Cortex of kidney (tissue), 1 donor: ENCODE measurements at places on chromosomes 5 and 9.

- DNase-seq = no peak
These were observed 3.0 kb downstream of the BASP1 start for GRCh38 chr5:17220469-17220868.

GRCh38 chr5:164998142-164998541 is 1492.7 kb downstream of the MAT2B start:
- DNase-seq = no peak

GRCh38 chr5:73565969-73566547 is 515 bp downstream of the UTP15 start:
- no peak for DNase-seq

DNA sequence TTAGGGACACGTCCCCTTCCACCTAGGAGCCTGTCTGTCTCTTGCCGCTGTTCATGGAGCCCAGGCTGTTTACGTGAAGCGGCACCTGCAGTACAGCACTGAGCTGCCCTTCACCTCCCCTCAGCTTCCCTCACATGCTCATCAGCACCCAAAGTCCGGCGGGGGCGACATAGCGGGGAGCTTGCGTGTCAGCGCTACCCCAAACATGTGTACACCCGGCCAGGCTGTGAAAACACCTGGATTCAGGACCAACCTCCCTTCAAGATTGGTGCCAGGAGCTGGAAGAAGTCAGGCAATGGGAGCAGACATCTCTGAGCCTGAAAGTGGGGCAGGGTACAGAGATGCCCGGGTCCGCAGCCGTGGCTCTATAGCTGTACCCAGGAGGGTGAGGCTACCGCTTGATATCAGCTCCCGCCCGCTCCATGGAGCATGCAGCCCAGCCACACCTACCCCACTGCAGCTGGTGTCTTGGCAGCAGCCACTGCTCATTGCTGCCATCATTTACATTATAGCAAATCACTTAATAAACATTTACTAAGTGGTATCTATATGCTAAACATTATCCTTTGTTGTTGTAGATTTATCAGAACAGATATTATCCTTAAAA is 712.1 kb downstream of the CDH9 start:
- no peak for DNase-seq

GRCh38 chr9:221989-222776 is 7.5 kb downstream of the DOCK8 start:
- DNase-seq = no peak

GRCh38 chr5:31455172-31455571 is 76.7 kb downstream of the DROSHA start:
- DNase-seq = no peak

GRCh38 chr5:44875661-44876605 is 67.2 kb downstream of the MRPS30 start:
- no peak for DNase-seq

- DNase-seq = no peak
These were observed 163.2 kb downstream of the LPAR1 start for GRCh38 chr9:110874963-110875674.

DNA sequence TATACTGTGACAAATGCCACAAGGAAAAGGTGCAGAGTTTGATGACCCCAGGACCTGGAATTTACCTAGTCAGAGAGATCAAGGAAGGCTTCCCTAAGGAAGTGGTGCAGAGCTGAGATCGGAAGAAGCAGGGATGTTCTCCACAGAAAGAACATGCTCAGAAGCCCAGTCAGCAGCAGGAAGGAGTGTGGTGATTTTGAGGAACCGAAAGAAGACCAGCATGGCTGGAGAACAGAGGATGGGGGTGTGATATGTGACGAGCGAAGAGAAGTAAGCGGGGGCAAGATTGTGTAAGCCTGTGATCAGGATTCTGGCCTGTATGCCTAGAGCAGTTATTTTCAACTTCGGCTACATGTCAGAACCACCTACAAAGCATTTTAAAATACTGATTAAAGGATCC is 18.7 kb upstream of the PIK3R1 start:
- no peak for DNase-seq

GRCh38 chr5:77635067-77635916 is 3.2 kb downstream of the OTP start:
- no peak for DNase-seq

GRCh38 chr9:133008406-133008805 is 22.4 kb upstream of the GTF3C5 start:
- DNase-seq = no peak

- DNase-seq = no peak
These were observed 119.3 kb upstream of the MAN2A1 start for GRCh38 chr5:109570362-109570874.

GRCh38 chr5:168480601-168481000 is 5.7 kb upstream of the RARS1 start:
- no peak for DNase-seq

DNA sequence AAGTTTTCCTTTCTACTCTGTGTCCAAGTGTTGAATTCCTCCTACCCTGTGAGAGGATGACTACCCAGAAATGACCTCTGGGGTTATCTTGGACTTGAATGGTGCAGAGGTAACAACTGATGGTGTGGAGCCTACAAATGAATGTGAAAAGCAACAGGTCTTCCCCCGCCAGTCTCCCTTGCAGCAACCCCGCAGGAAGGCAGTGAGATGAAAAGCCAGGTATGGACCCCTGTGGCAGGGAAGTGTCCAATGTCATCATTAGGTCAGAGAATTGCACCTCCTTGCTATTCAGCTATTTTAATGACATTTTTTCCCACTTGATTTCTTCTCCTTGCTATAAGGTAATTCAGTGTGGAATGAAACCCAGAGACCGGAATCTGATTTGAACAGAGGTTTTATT is 58.5 kb downstream of the MAT2B start:
- no peak for DNase-seq

- no peak for DNase-seq
These were observed 638.3 kb upstream of the DMAC1 start for GRCh38 chr9:8437876-8438275.

GRCh38 chr9:96725576-96725975 is 52.3 kb downstream of the ZNF510 start:
- no peak for DNase-seq

GRCh38 chr9:124339603-124340146 is 75.6 kb downstream of the PSMB7 start:
- DNase-seq = no peak

GRCh38 chr5:39209924-39210323 is 9.4 kb downstream of the FYB1 start:
- no peak for DNase-seq

GRCh38 chr9:19440823-19441580 is 32.2 kb downstream of the ACER2 start:
- no peak for DNase-seq

GRCh38 chr5:27906481-27906880 is 868.1 kb upstream of the CDH9 start:
- no peak for DNase-seq

GRCh38 chr5:112923148-112923917 is 1.3 kb upstream of the REEP5 start:
- DNase-seq = no peak

DNA sequence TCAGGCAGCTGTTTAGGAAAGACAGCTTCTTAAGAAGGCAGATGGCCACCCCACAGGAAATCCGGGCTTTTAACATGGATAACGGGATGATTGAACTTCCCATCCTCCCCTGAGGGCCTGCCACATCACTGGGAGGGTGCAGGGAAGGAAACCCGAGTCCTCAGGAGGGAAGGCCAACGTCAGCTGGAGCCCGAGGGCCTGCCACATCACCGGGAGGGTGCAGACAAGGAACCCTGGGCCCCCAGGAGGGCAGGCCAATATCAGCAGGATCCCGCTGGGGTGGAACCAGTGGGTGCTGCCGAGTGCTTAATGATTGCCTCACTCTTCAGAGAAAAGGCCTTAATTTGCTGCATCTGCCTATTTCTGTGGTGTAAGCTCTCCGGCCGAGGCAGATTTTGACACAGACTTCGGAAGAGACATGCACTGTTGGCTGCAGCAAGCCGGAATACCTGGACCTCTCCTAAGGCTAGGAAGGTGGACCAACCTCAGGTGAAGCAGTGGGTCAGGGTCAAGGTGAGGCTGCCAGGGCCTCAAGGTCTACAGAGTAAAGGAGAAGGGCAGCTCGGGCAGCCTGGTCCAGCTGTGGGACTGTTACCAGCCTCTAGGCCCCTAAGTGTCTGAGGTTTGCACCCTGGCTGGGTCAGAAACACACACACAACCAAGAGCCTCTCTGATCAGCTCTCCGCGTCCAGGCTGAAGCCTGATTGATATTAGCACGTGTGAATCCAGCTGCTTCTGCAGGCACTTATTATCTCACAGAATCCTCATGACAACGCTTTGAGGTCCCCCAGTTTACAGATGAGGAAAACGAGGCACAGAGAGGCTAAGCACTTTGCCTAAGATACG is 14.8 kb upstream of the COL5A1 start:
- no peak for DNase-seq

- no peak for DNase-seq
These were observed 207.0 kb downstream of the AOPEP start for GRCh38 chr9:94933511-94933828.

DNA sequence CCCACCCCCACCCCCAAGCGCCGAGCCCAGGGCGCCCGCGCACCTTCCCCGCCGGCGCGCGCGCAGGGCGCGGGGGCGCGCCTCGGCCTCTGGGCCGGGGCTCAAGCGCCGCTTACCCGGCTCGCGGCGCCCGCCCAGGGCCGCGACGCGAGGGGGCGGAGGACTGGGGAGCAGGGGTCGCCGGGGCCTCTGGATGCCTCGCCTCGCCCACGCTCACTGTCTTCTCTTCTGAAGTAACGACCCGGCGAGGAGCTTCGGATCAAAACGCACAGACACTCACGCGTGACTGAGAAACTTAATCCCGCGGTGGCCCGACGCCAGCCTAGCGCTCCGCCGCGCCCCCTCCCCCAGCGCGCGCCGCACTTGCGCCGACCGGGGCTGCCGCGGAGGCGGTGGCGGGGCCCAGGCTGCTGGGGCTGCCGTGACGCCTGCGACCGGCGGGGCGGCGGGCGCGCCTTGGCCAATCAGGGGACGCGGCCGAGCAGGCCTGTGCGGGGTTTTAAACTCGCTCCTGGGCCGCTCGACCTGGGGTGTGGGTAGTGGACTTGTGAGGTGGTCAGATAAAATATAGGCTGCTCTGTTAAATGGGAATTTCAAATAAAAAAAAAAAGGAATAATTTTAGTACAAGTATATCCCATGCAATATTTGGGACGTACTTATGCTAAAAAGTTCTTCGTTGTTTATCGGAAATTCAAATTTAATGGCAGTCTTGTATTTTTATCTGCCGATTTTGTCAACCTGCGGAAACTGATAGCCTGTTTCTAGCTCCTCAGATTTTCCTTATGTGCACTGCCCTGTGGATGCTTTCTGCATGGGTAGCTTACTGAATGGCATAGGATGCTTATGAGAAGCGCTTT is at the start of gene MPDZ:
MPDZ (minus strand) TSS at position 409 of the 858 bp plus-strand sequence. CDS start 29,377 bp downstream, outside the sequence.
- no peak for DNase-seq

DNA sequence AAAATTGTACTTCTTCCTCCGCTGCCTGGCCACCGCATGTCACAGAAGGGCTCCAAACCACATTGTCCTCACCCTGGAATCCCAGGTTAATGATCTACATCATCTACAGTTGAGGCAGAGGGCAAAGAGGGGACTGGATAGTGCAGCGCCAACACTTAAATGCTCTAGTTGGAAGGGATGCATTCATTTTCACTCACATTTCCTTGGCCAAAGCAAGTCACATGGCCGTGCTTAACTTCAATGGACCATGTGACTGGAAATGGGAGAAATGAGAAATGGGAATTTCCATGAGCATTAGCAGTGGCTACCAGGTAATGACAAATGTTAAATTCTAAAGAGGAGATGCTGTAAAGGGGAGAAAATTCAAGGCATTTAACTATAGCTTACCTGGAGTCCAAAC is 13.3 kb upstream of the GNAQ start:
- no peak for DNase-seq

GRCh38 chr5:82068723-82069122 is 96.9 kb downstream of the ATG10 start:
- DNase-seq = no peak

DNA sequence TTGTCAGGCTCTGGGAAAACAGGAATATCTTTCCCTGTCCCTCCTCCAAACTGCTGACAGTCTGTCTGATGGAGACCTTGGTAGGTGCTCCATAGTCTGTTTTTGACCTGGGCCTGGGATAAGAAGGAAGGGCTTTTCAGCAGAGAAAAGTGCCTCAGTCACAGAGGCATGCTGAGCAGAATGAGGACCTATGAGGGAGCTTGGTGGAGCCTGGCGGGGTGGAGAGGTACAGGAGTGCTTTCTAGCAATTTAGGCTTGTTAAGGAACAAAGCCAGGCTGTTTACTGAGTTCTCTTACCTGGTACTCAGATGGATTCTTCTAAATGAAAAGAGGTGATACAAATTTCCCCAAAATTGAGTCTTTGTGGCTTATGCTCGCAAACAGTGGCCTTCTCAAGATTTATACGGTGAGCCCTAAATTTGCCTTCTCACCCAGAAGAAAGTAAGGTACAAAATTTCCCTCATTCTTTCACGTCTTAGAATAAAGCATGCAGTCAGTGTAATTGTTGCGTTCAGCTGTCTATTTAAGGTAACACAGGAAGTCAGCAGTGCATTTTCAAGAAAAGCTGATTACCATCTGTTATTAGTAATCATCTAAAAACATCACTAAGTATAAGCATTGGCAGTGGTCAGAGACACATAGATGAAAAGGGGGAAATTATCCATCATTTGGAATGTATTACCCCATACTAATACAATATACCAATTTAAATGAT is 28.6 kb upstream of the IL13 start:
- no peak for DNase-seq

DNA sequence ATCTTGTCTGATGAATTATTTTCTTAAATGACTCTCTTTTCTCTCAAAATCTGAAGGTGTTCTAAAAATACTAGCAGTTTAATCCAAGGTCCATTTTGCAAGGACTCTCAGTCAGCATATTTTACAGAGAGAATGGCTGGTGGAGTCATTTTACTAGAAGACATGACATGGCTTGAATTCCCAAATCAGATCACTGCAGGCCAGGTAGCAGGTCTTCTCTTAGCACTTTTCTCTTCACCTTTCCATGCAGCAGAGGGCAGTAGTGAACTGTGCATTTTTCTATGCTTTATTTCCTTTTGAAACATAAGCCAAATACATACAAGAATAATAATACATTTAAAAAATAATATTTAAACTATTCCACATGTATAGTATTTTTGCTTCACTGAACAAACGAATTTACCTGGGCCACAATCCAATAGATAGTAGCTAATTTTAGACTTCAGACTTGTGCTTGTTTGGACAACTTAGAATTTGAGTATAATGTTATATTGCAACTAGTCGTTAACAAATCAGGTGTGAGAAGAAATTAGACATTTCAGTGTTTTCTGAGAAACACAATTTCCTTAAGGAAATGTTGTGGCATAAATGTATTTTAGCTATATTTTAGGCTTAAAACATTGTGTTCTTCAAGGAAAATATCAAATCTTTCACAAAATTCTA is 289.4 kb upstream of the DAB2 start:
- no peak for DNase-seq

DNA sequence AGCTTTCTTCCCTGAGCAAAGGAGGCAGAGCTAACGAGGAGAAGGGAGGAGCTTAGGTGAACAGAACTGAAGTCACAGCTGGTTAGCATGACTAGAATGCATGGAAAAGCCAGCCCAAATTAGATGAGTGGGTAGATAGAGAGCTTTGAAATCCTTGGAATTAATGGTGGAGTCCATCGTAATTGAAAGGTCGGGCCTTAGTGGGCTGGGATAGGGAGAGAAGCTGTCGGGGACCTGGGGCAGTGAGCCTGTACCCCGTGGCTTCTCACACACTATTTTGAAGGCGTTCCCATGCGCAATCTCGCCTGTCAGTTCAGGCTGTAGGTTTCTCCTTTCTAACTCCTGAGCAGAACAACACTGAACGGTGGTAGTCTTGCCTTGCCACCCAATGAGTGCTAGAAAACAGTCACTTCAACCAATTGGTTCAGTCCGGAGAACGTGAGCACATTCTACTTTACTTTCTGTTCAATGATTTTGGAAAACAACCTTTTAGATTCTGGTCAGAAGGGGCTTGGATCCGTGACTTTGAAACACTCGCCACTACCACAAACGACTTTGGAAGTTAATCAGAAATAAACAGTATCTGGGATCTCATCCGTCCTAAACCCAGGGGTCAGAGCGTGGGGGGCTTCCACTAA is 655 bp upstream of the RAI14 start:
- no peak for DNase-seq
